ENCODE measurements at places on chromosomes 16 and 17.

- H3K36me3 ChIP-seq: no peaks in the 10 kb centered on the region
- DNase-seq: no peak
- peaks cover 21% of the 10 kb centered on the region for H3K27me3 ChIP-seq
- no peak overlapping the region for H3K27ac ChIP-seq
Observed at GRCh38 chr16:31528523-31529107, 915 bp downstream of the AHSP start.

DNA sequence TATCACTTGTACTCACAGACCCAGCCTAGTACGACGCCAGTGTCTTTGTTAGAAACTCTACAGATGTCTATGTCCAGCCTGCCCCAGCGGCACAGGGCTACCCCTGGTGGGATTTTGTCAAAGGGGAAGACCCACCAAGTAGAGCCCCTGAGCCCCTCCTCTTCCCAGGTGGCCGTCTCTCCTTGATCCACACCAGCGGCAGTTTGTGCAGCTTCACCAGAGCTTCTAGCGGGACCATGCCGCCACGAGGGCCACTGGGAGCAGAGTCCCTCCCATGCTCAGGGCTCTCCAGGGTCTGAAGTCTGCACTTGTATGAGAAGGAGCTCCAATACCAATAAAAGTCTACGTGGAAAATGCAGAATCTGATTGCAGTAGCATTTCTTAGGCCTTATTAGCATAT lies 157.1 kb downstream of the RPTOR start:
- no peak for DNase-seq
- no peak overlapping the region for H3K27ac ChIP-seq
- no peaks in the 10 kb centered on the region for H3K27me3 ChIP-seq
- peaks cover 51% of the 10 kb centered on the region for H3K4me1 ChIP-seq
- peaks cover 52% of the 10 kb centered on the region for H3K36me3 ChIP-seq

DNA sequence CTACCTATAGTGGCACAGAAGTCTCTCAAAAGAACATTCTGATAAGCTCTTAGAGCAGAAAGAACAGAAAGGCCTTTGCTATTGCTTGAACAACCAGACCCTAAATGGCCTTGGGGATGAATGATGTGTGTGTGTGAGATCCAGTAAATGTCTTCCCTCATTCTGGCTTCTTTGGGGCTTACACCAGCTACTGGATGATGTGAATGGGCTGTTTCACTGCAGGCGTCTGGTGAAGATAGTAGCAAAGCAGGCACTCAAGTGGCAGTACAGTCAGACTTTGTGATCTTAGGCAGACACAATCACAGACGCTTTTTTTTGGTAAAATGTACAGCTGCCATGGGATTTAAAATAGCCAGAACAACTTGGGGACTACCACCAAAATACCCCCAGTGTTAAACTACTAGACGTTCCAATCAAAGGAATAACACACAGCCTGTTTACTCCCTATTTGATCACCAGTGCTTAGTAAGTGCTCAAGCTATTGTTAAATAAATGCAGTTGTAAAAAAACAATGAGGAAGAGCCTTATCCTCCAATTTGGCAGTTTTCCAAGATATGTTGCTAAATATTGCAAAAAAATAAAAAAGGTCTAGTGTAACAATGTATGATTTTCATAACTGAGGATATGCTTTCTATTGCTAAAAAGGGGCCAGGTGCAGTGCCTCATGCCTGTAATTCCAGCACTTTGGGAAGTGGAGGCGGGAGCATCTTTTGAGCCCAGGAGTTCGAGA lies 17.9 kb downstream of the NDUFAB1 start:
- H3K4me1 ChIP-seq: no peaks in the 10 kb centered on the region
- H3K27me3 ChIP-seq: no peaks in the 10 kb centered on the region
- no peak overlapping the region for H3K27ac ChIP-seq
- peaks cover 43% of the 10 kb centered on the region for H3K36me3 ChIP-seq

- H3K36me3 ChIP-seq: no peaks in the 10 kb centered on the region
- peaks cover 5% of the 10 kb centered on the region for H3K27me3 ChIP-seq
- no peak overlapping the region for H3K4me3 ChIP-seq
- no peak overlapping the region for H3K27ac ChIP-seq
Observed at GRCh38 chr17:55325406-55325805, 60.6 kb downstream of the HLF start.

GRCh38 chr17:3657874-3658783 lies 10.2 kb downstream of the TAX1BP3 start:
- no peak for DNase-seq
- H3K27me3 ChIP-seq: no peaks in the 10 kb centered on the region
- peaks cover 14% of the 10 kb centered on the region for H3K36me3 ChIP-seq
- H3K4me1 ChIP-seq: no peaks in the 10 kb centered on the region
- H3K4me3 ChIP-seq: no peak overlapping the region
- H3K27ac ChIP-seq: no peak overlapping the region

All from activated T-helper 2 cell treated with anti-CD3 and anti-CD28 coated beads, Interferon-gamma antibody, Interleukin-2, Interleukin-4, amounts not matched to agents 10 μg/mL and 5 μg/mL and 100 μg/mL, durations not matched to agents 14 hours and 24 hours and 36 hours (primary cell).